ENCODE measurements at places on chromosomes 2 and 18.

DNA sequence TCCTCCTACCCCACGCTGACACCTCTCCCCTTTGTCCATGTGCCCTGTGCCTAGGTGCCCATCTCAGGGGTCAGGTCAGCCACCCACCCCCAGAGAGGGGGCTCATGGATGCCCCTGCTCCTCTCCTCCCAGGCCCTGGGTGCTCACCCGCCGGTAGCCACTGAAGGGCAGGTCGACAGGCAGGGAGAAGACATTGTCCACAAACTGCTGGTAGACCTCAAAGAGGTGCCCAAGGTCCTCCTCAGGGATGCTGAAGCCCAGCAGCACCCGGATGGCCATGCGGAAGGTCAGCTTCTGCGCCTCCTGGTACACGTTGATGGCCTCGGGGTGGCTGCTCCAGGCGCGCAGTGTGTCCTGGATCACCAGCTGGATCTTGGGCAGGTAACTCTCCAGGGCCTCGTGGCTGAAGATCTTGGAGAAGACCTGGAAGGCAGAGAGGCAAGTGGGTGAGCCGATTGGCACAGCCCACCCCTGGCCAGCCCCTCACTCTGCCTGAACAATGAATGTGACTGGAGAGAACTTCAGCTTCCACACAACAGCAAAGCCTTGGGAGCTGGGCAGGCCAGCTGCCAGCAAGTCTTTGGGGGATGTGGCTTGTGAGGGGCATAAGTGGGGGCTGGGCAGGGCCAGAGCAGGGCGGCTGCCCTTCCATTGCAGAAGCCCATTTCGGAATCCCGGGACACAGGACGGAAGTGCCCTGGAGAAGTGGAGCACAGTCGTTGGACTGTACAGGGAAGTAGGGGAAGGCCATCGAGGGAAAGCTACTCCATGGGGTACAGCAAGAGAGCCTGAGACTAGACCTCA, 12.5 kb downstream of the CYP26B1 start:
- no peaks in the 10 kb centered on the region for H3K36me3 ChIP-seq
- H3K4me3 ChIP-seq, result no peak overlapping the region
- no peak for DNase-seq
- H3K27ac ChIP-seq, result no peak overlapping the region
- H3K27me3 ChIP-seq, result peaks cover 31% of the 10 kb centered on the region

DNA sequence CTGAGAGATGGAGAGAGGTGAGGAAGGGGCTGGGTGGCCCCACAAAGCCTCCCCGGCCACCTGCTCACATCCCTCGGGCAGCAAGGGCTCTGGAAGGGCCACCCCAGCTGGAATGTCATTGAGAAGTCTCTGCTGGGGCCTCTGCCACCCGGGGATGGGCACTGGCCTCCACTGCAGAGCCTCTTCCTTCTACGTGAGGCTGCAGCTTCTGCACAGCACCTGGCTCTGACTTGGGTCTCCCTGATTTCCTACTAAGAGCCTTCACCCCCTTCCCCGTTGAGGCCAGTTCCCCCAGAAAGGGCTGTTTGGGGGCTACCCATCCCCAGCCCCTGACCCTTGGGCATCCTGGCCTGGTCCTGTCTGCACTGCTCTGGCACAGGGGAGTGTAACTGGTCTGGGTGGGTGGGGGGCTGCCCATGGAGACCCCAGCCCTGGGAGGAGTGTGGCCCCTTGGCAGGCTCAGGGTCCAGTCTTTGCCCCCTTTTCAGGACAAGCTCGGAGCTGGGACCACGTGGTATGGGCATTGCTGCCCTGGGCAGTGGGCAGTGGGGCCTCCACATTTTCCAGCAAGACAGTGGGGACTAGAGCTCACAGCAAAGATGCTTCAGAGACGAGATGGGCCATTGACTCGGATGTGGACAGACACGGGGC, 5.6 kb downstream of the PDCD1 start:
- H3K27ac ChIP-seq, result no peak overlapping the region
- H3K27me3 ChIP-seq, result no peaks in the 10 kb centered on the region
- H3K36me3 ChIP-seq, result no peaks in the 10 kb centered on the region
- peaks cover 6% of the 10 kb centered on the region for H3K4me1 ChIP-seq

GRCh38 chr2:23916727-23917405, 10.1 kb downstream of the ATAD2B start:
- no peak overlapping the region for H3K27ac ChIP-seq
- peaks cover 31% of the 10 kb centered on the region for H3K4me1 ChIP-seq
- H3K36me3 ChIP-seq, result no peaks in the 10 kb centered on the region
- no peak for DNase-seq
- H3K4me3 ChIP-seq, result no peak overlapping the region

DNA sequence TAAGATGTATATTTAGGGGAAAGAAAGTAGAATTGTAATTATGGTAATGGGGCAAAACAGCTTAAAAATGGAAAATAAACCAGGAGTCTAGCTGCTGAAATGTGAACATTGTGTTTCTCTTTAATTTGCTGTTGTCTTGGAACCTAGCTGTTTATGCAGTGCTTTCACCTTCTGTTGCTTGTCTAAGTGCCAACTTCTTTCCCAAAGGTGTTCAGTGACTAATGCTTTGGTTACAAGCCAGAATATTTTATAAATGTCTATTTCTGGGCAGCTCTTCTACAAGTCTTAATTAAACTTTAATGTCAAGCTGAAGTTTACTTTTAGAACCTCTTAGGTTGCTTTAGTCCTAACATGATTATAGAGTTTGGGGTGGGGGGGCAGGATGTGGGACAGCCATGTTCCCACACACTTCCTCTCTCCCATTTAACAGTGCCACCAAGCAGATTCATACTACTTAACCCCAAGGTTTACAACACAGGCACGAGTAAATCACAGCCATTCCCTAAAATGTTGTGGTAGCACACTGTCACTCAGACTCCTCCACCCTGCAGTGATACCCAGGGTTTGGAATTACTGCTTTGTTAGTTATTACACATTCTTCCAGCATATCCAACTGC, 60.6 kb downstream of the ITGA4 start:
- H3K27me3 ChIP-seq, result no peaks in the 10 kb centered on the region
- peak overlapping the region; percentile 27 for H3K27ac ChIP-seq
- H3K4me3 ChIP-seq, result no peak overlapping the region
- DNase-seq, result no peak

- H3K27ac ChIP-seq, result no peak overlapping the region
- H3K4me1 ChIP-seq, result no peaks in the 10 kb centered on the region
- no peak for DNase-seq
Observed at GRCh38 chr2:157761520-157761919, 114.6 kb downstream of the ACVR1 start.

DNA sequence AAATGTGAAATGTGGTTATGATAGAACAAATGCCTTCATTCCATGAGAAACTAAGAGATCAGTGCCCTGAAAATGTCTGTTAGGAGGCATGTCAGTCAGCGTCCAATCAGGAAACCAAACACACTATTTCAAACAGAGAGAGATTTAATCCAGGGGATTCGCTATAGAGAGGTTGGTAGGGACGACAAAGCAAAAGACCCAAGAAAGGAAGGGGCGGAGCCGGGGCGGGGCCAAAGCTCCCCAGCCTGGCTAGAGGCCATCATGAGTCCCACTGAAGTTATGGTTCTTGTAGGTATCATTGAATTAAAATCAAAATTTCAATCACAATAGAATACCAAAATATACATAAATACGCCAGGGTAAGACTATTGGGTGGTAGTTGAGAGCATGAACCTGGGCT, 32.9 kb upstream of the RNF149 start:
- peaks cover 2% of the 10 kb centered on the region for H3K36me3 ChIP-seq
- peak overlapping the region; percentile 4 for H3K27ac ChIP-seq

DNA sequence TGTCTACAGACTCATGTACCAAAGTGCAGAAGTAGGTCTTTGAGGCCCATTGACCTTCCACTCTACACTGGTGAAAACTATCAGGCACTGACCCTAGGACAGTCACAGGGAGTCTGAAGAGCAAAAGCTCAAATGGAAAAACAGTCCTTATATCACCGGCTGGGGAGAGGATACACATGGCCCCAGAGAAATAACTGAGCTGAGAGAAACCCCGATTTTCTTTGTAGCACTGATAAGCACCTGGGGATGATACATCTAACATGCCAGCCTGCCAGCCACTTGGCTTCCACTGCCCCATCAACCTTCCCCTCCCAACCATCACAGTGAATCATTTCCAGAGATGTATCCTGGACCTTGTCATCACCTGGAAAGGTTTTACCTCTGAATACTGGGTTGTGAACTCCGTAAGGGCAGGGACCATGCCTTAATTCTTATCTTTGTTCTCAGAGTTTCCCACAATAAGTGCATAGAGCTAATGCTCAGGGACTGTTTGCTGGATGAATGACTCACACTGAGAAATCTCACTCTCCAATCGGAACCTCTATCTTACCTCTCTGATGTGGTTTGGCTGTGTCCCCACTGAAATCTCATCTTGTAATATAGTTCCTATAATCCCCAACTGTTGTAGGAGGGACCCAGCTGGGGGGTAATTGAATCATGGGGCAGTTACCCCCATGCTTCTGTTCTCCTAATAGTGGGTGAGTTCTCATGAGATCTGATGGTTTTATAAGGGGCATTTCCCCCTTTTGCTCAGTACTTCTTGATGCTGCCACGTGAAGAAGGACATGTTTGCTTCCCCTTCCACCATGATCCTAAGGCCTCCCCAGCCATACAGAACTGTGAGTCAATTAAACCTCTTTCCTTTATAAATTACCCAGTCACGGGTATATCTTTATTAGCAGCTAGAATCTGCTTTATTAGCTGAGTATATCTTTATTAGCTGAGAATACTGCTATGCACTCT, 37.1 kb downstream of the EVA1A start:
- DNase-seq, result no peak
- peaks cover 13% of the 10 kb centered on the region for H3K27me3 ChIP-seq
- no peak overlapping the region for H3K4me3 ChIP-seq
- H3K27ac ChIP-seq, result no peak overlapping the region
- no peaks in the 10 kb centered on the region for H3K4me1 ChIP-seq
- H3K36me3 ChIP-seq, result no peaks in the 10 kb centered on the region

DNA sequence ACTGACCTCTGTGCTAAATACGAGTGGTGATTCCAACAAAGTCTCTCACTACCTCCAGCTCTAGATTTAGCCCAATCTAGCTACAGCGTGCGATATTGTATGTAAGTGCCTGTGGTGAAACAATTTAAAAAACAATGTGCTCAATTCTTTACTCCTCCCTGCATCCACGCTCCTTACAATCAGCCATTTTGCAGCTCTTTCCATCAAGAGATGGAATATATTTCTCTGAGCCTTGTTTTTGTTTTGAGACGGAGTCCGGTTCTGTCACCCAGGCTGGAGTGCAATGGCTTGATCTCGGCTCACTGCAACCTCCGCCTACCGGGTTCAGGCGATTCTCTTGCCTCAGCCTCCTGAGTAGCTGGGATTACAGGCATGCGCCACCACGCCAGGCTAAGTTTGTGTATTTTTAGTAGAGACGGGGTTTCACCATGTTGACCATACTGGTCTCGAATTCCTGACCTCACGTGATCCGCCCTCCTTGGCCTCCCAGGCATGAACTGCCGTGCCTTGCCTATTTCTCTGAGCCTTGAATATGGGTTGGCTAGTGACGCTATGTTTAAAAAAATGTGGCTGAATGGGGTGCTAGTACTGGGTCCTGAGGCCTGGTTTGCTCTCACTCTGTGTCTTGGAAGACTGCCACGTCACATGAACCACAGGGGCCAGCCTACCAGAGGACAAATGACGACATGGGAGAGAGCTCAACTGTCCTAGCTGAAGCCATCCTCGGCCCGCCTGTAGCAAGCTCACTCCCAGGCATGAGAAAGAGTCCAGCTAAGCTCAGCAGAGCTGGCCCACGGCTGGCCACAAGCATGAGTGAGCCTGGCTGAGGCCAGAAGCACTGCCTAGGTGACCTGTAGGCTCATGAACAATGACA, 14.8 kb downstream of the WDFY1 start:
- H3K27ac ChIP-seq, result peak overlapping the region; percentile 96
- no peaks in the 10 kb centered on the region for H3K27me3 ChIP-seq
- DNase-seq, result no peak
- H3K4me1 ChIP-seq, result peaks cover 38% of the 10 kb centered on the region
- H3K36me3 ChIP-seq, result no peaks in the 10 kb centered on the region
- peak overlapping the region; percentile 66 for H3K4me3 ChIP-seq

DNA sequence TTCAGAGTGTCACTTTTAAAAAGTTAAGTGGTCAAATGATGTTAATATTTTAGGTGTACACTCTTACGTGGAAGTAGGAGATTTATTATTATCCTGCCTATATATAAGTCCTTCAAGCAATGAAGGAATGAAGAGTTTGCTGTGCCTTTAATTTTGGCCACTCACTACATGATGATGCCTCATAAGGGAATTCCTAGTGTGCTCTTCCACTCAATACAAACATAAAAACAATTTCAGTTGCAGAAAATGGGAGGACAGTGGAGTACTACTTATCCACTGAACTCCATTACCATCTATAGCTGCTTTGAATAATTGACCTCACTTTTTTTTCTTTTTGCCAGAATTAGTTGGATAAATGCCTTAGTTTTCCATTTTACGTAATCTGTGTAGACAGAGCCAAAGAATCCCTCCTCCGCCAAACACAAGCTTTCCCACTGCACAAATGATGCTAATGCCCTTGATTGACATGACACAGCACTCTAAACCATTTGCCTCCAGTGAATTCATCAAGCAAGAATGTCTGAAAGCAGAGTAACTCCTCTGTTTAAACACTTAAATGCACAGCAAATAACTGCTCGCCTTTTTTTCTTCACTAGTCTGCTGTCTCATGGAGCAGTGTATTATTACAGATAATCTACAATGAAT, 751.1 kb upstream of the FANCL start:
- no peak overlapping the region for H3K27ac ChIP-seq
- H3K4me3 ChIP-seq, result no peak overlapping the region
- DNase-seq, result no peak
- no peaks in the 10 kb centered on the region for H3K4me1 ChIP-seq

- DNase-seq, result no peak
- no peak overlapping the region for H3K27ac ChIP-seq
- H3K4me1 ChIP-seq, result no peaks in the 10 kb centered on the region
- H3K36me3 ChIP-seq, result no peaks in the 10 kb centered on the region
- H3K4me3 ChIP-seq, result no peak overlapping the region
Observed at GRCh38 chr2:193539188-193539587, 1344.5 kb upstream of the TMEFF2 start.

- H3K4me1 ChIP-seq, result no peaks in the 10 kb centered on the region
- no peak overlapping the region for H3K27ac ChIP-seq
- H3K27me3 ChIP-seq, result no peaks in the 10 kb centered on the region
- no peak overlapping the region for H3K4me3 ChIP-seq
Observed at GRCh38 chr2:154289870-154290269, 408.6 kb upstream of the KCNJ3 start.

- H3K4me1 ChIP-seq, result peaks cover 2% of the 10 kb centered on the region
- H3K27ac ChIP-seq, result no peak overlapping the region
- no peak for DNase-seq
- no peak overlapping the region for H3K4me3 ChIP-seq
Observed at GRCh38 chr2:171824086-171824485, 70.0 kb downstream of the SLC25A12 start.

GRCh38 chr2:10835052-10835970, 22.7 kb upstream of the PDIA6 start:
- no peaks in the 10 kb centered on the region for H3K36me3 ChIP-seq
- peak; percentile 64 for DNase-seq
- no peak overlapping the region for H3K4me3 ChIP-seq
- peaks cover 43% of the 10 kb centered on the region for H3K27me3 ChIP-seq
